ENCODE measurements at places on chromosomes 3 and 15.

DNA sequence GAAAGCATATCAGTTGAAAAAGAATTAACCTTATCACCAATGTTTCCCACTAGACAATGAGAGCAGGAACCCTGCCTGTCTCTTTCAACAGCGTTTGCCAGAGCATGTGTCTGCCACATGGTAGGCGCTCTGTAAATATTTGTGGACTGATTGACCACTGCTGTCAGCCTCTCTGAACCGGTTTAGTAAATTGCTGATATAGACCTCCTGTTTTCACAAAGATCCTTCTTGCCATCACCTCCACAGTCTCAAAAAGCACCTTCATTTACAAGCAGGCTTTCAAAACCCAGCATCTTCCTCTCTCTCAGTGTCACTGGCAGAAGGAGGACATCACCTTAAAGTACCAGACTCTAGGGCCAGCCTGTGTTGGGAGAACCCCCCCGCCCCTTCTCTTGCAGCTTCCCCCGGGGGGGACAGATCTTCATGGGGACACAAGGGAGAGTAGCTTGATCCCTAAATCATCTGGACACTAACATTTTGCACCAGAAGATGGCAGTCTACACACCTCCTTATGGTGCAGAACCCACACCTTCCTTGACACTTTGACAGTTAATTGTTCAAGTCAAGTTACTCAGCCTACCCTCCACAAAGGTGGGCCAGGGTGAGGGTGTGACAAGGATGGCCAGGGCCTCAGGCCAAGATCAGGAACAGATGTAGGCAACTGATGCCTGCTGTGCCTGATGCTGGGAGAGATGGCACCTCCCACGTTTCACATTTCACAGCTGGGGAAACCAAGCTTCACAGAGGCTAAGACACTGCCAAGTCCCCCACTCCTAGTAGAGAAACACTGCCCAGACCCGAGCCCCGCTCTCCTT is 37.8 kb upstream of the USP3 start:
- peak; percentile 57 for DNase-seq

DNA sequence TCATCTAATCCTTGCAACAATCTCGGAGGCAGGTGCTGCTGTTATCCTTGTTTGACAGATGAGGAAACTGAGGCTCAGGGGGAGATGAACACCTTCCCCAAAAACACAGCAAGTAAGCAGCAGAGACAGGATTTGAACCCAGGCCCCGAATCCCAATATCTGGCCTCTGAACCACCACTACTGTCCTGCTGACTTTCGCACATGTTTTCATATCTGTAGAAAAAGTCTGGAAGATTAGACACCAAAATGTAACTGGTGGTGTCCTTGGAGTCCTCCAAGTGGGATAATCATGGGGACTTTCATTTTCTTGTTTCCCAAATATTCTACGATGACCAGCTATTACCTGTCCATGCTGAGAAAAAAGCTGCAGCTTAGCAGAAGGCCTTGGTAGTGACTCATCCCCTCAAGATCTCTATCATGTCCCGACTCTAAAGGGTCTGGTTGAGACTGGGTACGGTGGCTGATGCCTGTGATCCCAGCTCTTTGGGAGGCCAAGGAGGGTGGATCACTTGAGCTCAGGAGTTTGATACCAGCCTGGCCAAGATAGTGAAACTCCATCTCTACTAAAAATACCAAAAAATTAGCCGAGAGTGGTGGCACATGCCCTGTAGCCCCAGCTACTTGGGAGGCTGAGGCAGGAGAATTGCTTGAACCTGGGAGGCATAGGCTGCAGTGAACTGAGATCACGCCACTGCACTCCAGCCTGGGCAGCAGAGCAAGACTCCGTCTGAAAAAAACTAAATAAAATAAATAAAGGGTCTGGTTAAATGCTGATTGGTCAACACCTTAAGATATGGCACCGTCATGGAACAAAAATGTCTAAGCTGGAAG is 8.6 kb downstream of the IRAK2 start:
- peak; percentile 15 for DNase-seq

DNA sequence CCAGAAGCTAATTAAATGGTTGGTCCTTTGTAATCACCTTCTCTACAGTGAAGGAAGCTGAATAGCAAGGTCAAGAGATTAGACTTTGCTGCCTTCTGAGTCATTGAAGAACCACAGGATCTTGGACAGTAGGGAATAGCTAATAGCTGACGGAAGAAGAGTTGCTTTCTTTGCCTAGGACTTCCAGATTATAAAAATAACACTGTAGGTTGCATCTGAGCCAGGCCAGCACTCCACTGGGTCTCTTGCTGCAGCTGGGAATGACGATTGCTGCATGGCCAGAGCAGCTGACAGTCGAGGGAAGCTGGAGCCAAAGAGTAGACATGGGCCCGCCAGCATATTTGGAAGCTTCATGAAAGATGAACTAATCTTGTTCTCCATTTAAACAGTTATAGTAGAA is 81.5 kb upstream of the KCNMB2 start:
- peak; percentile 33 for DNase-seq

- no peak for DNase-seq
These were observed 2.2 kb upstream of the LYZL4 start for GRCh38 chr3:42412526-42413155.

- DNase-seq: peak; percentile 92
These were observed 23.4 kb downstream of the WHAMM start for GRCh38 chr15:82832601-82833361.

GRCh38 chr3:161231861-161232260 is 10.8 kb downstream of the NMD3 start:
- DNase-seq: no peak

- DNase-seq: no peak
These were observed 246.4 kb downstream of the RBMS3 start for GRCh38 chr3:29527246-29527645.
